ENCODE measurements at places on chromosomes 12 and 14. TPM values are rescaled to one million over a fixed set of nuclear protein-coding genes. Genes with fewer than 3 reads are reported as not detected.

The RTL1 gene
- total RNA-seq = 0.92 TPM

The SCARB1 gene
- total RNA-seq = 17.1 TPM

The SOX5 gene
- total RNA-seq = 72.9 TPM

The POMT2 gene
- 19.6 TPM for total RNA-seq

The RPS6KA5 gene
- total RNA-seq = 13.4 TPM

The DLK1 gene
- total RNA-seq = 1.4 TPM

The PIWIL1 gene
- 0.23 TPM for total RNA-seq

The OTX2 gene
- total RNA-seq = 17.1 TPM

The CEP170B gene
- total RNA-seq = 31.8 TPM

The NAA30 gene
- total RNA-seq = 69.4 TPM

The TTC6 gene
- total RNA-seq = 10.4 TPM

The PTHLH gene
- 2.1 TPM for total RNA-seq

The FBXO21 gene
- total RNA-seq = 126 TPM

The RCOR1 gene
- total RNA-seq = 11.3 TPM

The PLBD1 gene
- total RNA-seq = 3.2 TPM

The SERPINA1 gene
- 3.2 TPM for total RNA-seq

All from diencephalon (tissue), 1 donor.